Activated T-helper 17 cell treated with anti-CD3 and anti-CD28 coated beads, Interleukin-2, amount 50 U/mL, for 72 hours (primary cell): ENCODE measurements at places on chromosomes 6 and 20.
A peak's percentile ranks its signal among the peaks of the same experiment; 100 is the strongest.

DNA sequence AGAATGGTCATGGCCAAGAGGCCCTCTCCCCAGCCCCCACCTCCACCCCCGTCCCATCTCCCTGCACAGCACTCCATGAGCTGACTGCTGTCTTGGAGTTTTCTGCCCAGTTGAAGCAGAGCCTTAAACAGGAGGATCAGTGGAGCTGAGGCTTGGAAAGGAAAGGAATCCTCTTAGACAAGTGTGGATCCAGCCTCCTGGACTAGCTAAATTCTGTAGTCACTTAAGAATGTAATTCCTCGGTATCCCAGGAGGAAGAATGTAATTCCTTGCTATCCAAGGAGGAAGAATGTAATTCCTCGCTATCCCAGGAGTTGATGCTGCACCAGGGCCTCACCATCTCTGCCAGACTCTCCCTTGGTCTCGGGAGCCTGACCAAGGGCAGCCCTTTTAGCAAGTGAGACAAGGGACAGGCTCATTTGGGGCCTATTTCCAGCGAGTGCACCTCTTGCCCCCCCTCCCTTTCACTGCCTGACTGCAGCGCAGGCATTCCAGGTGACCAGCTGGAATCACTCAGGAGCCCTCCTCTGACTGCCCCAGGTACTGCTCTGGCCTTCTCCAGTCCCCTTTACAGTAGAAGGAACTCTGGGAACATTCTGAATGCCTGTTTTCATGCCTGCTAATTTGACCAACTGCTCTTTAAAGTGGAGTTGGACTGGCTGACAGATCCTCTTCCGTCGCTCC, 76.2 kb downstream of the TCP11 start:
- no peak for ATAC-seq

DNA sequence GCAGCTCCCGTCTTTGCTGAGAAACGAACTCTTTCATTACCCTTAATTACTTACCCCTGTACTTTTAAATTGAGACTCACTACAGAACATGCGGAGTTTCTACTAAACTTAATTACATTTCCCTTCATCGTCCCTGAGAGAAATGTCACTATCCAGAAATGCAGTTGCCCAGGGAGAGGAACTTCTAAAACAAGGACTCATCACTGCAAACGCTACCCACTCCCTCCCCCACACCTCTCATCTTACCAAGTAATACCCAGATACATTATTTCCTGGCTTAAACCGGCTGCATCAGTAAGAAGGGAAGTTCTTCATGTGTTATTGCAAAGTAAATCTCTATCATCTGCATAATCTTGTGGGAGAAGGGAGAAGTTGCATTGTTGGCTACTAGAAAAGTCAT, 138.3 kb downstream of the IPCEF1 start:
- ATAC-seq, result peak; percentile 74

DNA sequence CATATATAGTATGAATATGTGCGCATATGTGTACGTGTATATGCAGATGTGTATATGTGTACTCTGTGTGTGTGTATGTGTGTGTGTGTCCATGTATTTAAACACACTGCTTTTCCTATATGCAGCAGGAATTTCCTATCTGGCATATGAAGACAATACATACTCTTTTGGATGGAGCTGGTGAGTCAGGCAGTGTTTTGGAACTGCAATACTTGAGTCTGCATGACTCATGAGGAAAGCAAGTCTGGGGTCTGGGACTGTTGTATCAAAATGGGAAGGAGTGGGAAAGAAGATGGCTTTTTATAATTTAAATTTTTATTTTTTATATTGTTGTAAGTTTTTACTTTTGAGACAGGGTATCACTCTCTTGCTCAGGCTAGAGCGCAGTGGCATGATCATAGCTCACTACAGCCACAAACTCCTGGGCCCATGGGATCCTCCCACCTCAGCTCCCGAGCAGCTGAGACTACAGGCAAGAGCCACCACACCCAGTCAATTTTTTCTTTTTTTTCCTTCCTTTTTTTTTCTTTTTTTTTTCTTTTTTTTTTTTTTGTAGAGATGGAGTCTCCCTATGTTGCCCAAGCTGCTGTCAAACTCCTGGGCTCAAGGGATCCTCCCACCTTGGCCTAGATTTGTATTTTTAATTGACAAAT, 72.2 kb downstream of the ATXN1 start:
- no peak for ATAC-seq

DNA sequence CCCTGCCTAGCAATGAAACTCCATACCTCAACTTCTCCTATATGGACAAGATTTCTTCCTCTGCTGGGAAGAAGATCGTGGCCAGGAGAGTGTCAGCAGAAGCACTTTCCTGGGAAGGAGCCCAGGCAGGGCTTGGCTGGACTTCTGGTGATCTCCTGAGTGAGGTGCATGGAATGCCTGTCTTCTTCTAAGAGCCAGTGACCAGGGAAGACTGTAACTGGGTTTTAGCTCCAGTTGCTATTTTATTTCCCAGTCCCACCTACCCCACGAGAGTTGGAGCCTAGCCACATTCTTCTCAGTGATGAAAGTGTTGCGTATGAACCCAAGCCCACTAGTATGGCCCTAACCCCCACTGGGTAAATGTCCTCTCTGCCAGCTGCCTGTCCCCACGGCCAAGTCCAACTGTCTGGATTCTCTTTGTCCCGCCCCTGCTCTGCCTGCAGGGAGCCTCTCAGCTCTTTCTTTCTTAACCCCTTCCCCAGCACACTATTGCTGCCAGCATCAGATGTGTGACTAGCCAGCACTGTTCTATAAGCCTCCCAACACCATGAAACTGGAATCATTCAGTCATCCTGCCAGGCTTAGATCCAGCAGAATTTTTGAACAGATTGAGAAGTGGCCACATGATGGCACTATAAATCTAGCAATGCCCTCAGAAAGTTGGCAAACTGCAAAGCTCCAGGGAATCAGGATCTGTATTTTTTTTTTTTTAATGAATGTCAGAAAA, 69.8 kb upstream of the FAM184A start:
- peak; percentile 12 for ATAC-seq

GRCh38 chr6:170516783-170517616, 36.1 kb downstream of the PSMB1 start:
- ATAC-seq, result peak; percentile 89

DNA sequence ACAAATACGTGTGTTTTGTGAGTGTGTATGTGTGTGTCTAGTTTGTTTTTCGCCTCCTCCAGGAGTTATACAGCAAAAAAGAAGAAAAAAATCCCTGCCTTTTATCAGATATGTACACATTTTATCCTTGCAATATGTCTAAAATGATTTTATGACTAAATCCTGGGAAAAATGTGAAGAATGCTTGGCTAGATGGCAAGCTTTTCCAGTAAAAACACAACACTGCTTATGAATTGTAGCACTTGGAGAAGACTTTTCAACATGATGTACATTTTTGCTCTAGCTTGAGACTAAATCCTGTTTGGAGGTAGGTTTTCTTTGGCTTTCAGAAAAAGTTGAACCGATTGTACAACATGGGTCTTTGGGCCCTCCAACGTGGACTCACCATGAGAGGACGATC, 160.2 kb downstream of the GMPR start:
- no peak for ATAC-seq

- no peak for ATAC-seq
These were observed 16.1 kb downstream of the TP53INP2 start for GRCh38 chr20:34720266-34720665.

DNA sequence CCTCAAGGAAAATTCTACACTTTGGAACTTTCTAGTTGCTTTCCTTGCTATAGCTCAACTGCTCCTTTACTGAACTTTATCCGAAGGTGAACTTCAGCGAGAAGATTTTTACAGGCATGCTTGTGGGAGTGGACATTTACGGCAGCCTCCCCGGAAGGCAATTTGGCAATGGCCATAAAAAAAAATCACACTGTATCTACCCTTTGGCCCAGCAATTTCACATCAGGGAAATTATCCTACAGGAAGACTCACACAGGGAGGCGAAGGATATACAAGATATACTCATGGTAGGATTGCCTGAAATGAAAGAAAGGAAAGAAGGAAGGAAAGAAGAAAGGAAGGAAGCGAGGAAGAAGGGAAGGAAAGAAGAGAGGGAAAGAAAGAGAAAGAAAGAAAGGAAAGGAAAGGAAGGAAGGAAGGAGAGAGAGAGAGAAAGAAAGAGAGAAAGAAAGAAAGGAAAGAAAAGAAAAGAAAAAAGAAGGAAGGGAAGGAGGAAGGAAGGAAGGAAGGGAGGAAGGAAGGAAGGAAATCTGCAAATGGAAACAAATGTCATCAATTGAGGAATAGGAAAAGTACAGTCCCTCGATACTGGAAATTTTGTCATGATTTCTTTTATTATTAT, 25.7 kb downstream of the OVOL2 start:
- ATAC-seq, result no peak

- no peak for ATAC-seq
These were observed 23.9 kb upstream of the YWHAB start for GRCh38 chr20:44861531-44862006.

GRCh38 chr20:58102744-58103516, 125.5 kb downstream of the ANKRD60 start:
- peak; percentile 90 for ATAC-seq

DNA sequence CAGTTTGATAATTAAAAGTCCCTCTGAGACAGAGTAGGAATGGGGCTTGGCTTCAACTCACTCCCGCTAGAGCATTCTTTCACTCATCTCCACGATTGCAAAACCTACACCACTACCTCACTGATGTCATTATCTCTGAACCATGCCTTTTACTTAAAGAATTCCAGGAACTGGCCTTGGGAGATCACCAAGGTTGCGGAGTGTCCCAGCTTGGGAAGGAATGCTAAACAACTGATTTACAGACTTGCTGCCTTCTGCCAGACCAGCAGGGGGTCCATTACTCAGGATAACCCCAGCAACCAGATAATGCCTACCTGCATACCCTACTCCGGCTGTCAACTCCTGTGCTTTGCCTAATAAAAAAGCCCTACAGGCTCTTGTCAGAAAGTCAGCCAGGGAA, 102.2 kb upstream of the RALGAPA2 start:
- ATAC-seq, result no peak

- ATAC-seq, result no peak
These were observed 3.6 kb downstream of the NT5E start for GRCh38 chr6:85453490-85453889.

GRCh38 chr6:118524686-118525085, 23.4 kb upstream of the PLN start:
- no peak for ATAC-seq

- peak; percentile 94 for ATAC-seq
These were observed at the start of gene SNPH for GRCh38 chr20:1266167-1266973. Gene SNPH (plus strand): TSS chr20:1266294. CDS start chr20:1296240, 29,946 bp downstream.

- no peak for ATAC-seq
These were observed 459.9 kb downstream of the PRKN start for GRCh38 chr6:162267641-162268040.

- ATAC-seq, result no peak
These were observed 63.5 kb downstream of the MYO6 start for GRCh38 chr6:75812560-75812959.

DNA sequence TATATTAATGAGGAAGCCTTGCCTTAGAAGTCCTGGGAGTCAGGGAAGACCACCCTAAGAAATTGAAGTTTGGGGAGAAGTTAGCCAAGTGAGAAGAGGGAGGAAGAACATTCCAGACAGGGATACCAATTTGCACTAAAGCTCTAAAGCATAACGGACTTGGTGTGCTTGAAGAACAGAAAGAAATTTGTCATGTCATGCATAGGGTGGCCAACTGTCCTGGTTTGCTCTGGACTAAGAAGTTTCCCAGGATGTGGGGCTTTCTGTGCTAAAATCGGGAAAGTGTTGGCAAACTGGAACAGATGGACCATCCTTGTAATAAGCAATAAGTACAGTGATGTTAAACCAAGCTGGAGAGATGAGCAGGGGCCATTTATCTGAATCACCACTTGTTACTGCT, 217.6 kb downstream of the ZNF217 start:
- no peak for ATAC-seq

DNA sequence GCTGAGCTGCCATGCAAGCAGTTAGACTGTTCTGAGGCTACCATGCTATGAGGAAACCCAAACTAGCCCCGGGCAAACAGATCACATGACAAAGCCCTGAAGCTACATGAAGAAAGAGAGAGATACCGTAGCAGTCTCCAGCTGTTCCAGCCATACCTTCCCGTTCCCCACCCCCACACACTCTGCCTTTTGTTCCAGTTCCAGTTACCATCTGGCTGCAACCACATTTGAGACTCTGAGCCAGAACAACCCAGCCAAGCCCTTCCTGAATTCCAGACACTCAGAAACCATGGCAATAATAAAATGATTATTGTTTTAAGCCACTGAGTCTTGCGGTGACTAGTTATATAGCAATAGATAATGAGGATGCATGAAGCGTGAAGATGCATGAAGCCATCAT, 28.3 kb downstream of the RIN2 start:
- ATAC-seq, result no peak

DNA sequence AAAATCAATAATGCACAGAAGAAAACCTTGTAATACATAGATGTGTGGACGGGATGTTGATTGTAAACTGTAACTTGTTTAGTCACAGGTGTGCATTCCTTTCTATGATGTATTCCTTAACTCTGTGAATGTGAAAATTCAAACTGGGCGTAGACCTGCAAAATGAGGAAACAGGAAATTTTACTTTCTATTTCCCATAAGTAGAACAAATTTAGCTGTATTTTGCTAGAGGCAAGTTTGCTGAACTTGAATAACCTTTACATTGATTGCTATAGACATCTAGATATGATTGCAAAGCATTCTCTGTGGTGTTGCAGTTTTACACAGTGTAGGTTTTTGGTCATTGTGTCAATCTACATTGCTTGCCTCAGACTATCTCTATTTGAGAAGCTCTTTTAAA, 368.4 kb upstream of the MAN1A1 start:
- ATAC-seq, result no peak

DNA sequence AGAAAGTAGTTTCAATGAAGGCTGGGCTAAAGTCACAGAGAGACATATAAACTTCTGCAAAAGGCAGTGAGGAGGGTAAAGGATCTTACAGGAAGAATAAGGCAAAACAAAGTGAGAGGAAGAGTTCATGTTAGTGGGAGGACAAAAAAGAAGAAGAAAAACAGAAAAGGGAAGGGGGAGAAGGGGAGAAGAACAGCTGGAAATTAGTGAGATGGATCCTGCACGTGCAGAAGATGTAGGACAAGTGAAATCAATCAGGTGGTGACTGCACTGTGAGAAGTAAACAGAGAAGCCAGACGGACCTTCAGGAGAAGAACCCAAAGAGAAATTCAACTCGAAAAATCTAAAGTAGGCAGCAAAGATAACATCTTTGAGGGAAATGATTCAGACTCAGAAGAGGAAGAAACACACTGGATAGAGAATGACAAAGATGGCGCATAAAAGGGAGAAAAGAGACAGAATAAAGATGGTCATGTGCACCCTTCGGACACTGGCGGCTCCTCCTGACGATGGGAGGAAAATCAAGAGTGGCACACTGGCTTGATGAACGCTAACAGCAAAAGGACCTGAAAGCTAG, 105.9 kb downstream of the MYB start:
- no peak for ATAC-seq
